T-helper 2 cell treated with Interferon-gamma antibody and Interleukin-4, amounts not matched to agents 100 ng/mL and 5 ng/mL, for 36 hours (primary cell): ENCODE measurements at places on chromosomes 11 and 22. TPM values are rescaled to one million over a fixed set of nuclear protein-coding genes. Genes with fewer than 3 reads are reported as not detected.

Gene GGTLC3
- not detected in 2 replicates for total RNA-seq

Gene MAPK12
- 5.5 and 5.7 TPM in 2 replicates for total RNA-seq

Gene ADM2
- total RNA-seq = 2.1 and 2.5 TPM in 2 replicates

Gene MUC2
- total RNA-seq = not detected in 2 replicates

Gene DMC1
- 12.5 and 13.0 TPM in 2 replicates for total RNA-seq

Gene GSTP1
- 278 and 289 TPM in 2 replicates for total RNA-seq
